ENCODE measurements at places on chromosomes 11 and 22.

GRCh38 chr22:20946080-20946986, 20.7 kb upstream of the AIFM3 start:
- DNase-seq: no peak

DNA sequence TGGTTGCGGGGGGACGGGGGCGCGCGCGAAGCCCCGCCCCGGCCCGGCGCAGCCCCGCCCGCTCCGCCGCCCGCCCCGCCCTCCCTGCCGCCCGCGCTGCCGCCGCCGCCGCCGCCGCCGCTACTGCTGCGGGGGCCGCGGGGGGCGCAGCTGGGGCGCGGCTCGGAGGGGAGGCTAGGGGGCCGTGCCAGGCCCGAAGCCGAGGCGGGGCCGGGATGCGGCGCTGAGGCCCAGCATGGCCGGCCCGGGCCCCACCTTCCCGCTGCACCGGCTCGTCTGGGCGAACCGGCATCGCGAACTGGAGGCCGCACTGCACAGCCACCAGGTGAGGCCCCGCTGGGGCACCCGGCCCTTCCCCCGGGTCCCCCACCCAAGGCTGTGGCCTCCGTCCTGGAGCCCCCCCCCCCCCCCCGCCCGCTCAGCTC, at the start of gene ANKRD13D:
Gene ANKRD13D, plus strand, starts transcription at position 78 of the 425 bp plus-strand sequence. Its CDS starts 158 bp downstream, at position 236.
- DNase-seq: no peak

GRCh38 chr11:113448316-113448677, 26.9 kb downstream of the DRD2 start:
- no peak for DNase-seq

DNA sequence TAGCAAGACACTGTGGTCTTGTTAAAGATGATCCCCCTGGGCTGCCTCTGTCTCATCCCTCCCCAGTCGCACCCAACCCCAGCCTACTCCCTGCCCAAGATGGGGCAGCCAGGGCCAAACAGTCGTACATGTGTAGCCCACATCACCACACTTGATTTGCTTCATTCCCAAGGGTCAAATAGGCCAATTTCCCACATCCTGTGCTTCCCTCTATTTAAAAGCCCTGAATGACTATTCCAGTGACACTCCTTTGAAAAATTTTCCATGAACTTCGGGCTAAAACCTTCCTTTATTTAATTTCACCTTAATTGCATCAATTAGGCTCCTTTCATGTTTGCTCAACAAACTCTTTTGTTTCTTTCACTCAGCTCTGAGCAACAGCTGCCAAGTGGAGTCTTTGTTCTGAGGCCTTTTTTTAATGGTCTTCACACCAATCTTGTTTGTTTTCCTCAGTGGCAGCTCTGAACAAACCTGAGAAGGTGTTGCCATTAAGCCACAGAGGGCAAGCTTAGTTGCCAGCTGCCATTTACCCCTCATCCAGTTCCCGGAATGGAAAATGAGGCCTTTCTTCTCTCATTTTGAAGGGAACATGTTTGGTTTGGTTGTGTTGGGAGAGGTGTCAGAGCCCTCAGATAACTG, 126.9 kb downstream of the APIP start:
- no peak for DNase-seq

GRCh38 chr11:94309757-94310156, 5.4 kb downstream of the IZUMO1R start:
- no peak for DNase-seq

- DNase-seq: no peak
Observed at GRCh38 chr11:112051768-112052167, 22.0 kb downstream of the PIH1D2 start.

DNA sequence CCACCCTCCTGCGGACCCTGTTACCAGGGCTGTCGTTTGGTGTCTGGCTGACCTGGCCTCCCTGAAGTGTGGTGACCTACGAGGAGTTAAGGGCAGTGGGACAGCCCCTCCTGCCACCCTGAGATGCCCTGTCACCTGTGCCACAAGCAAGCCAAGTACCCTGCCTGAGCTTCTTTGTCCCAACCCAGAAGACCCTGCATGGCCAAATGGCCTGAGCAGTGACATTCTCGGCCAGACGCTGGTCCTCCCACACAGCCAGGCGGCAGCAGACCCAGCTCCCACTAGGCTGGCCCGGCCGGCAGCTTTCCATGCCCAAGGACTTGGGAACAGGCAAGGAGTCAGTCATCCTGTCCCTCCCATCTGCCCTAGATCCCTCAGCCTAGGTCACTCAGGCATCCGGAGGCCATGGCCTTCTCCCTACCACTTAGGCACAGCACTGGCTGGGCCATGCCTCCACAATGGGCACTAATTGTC, 7.6 kb downstream of the ARVCF start:
- DNase-seq: no peak

GRCh38 chr11:134069426-134070341, 812 bp downstream of the JAM3 start:
- DNase-seq: no peak

GRCh38 chr11:45485070-45485707, 180.2 kb downstream of the CHST1 start:
- no peak for DNase-seq
